ENCODE measurements at places on chromosomes 5 and 9. TPM values are rescaled to one million over a fixed set of nuclear protein-coding genes. Genes with fewer than 3 reads are reported as not detected.

Gene ECSCR
- not detected for total RNA-seq

Gene NOXA1
- total RNA-seq = 1.7 TPM

Gene AMACR
- 15.7 TPM for total RNA-seq

Gene ZDHHC21
- 2.8 TPM for total RNA-seq

Gene SPATA31A3
- not detected for total RNA-seq

Gene TAF11L10
- not detected for total RNA-seq

Gene HEMGN
- total RNA-seq = not detected

Gene KCNIP1
- not detected for total RNA-seq

Gene CTNNA1
- 190 TPM for total RNA-seq

Gene SH3TC2
- 0.69 TPM for total RNA-seq

Gene TCF7
- total RNA-seq = 10.7 TPM

Gene IFNA21
- not detected for total RNA-seq

Gene FSTL4
- total RNA-seq = 4.9 TPM

Gene TEX53
- total RNA-seq = not detected

Gene HTR1A
- total RNA-seq = not detected

Gene MTX3
- total RNA-seq = 6.3 TPM

Gene MARCOL
- not detected for total RNA-seq

Gene PLPPR1
- not detected for total RNA-seq

Gene PIGO
- total RNA-seq = 44.9 TPM

Gene ERBIN
- total RNA-seq = 23.0 TPM

Gene PCDH12
- 0.06 TPM for total RNA-seq

Gene WDR31
- total RNA-seq = 1.1 TPM

Gene GABRA6
- total RNA-seq = not detected

Gene CCL27
- total RNA-seq = not detected

Gene HAPLN1
- not detected for total RNA-seq

Gene NR2F1
- total RNA-seq = 4.3 TPM

Gene ADGRV1
- 0.56 TPM for total RNA-seq
